ENCODE measurements at places on chromosomes 6 and 20.

DNA sequence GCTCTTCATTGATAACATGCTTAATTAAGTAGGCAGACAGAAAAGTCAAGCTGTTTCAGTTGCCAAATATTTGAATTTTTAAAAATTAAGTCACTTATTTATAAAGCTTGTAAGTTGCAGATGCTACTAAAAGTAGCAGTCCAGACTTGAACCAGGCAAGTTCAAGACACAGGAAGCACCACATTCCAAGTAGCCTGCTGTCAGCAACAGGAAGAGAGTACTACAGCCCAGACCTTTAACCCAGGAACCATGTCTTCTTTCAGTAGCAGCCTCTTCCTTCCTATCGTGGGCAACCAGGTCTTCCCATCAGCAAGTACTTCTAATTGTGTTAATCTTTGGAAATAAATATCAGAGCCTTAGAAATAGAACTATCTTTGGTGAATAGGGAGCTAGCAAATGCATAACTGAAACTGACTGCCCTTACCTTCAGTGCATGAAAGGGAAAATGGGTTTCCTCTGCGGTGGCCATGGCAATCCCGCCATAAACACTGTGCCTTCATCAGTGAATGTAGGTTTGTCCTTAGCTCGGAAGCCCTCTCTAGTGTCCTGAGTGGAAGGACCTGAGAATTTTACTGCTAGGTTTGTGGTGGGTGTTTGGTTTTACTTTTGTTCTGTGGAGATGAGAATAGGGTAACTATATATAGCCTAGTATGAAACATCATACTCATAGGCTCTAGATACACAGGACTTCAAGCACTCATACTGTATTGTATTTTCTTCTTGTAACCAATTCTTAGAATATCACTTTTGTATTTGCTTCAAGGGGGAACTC lies 95.6 kb downstream of the SYCP2 start:
- DNase-seq, result peak; percentile 56

DNA sequence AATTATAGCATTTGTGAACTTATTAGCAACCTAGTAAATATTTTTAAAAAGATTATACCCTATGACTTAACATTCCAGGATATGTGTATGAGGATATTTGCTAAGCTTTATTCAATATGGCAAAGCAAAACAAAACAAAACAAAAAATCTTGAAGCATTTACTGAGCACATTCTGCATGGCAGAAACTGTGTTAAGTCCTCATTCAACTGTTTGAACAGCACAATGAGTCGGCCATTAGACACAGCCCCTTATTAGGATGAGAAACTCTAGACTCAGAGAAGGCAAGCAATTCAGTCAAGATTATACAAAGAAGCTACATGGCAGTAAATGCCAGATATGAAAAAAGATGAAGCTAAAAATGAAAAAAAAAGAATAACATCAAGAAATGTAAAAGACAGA lies 70.1 kb upstream of the IYD start:
- DNase-seq, result no peak

- DNase-seq, result no peak
Measured at GRCh38 chr6:161189891-161190290, 84.0 kb downstream of the AGPAT4 start.

- DNase-seq, result no peak
Measured at GRCh38 chr6:16729183-16729691, 32.0 kb downstream of the ATXN1 start.

DNA sequence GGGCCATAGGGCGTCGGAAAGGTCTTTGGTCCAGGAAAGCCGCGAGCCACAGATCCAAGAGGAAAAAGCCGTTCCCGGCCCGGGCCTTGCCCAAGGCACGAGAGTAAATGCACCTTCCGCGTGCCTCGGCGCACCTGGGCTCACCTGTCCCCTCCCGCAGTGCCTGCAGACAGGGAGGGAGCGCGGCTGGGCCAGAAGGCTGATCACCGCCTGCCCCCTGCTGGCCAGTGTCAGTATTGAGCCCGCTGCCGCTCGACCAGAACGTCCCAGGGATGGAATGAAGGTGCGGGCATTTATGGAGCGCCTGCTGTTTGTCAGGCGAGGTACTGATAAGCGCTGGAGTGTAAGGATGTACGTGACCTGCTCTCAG lies 679 bp upstream of the LPIN3 start:
- DNase-seq, result peak; percentile 86

GRCh38 chr6:135576055-135576454 lies 78.5 kb upstream of the AHI1 start:
- DNase-seq, result no peak

DNA sequence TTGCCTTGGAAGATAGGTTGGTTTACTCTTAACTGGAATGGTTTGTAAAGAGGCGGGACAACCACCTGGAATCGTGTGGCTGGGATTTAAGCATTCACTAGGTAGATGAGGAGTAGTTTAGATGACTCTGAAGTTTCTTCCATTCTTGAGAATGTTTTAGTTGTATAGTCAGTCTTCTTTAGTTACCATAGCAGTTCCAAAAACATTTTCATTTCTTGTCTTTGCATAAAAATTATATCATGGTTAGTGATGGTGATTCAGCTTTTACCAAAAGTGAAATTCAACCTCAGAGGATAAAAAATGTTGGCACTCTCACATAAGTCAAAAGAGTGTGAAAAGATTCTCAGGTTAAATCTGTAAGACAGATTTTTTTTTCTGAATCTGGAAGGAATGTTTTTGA lies 70.3 kb downstream of the SMAP1 start:
- no peak for DNase-seq

DNA sequence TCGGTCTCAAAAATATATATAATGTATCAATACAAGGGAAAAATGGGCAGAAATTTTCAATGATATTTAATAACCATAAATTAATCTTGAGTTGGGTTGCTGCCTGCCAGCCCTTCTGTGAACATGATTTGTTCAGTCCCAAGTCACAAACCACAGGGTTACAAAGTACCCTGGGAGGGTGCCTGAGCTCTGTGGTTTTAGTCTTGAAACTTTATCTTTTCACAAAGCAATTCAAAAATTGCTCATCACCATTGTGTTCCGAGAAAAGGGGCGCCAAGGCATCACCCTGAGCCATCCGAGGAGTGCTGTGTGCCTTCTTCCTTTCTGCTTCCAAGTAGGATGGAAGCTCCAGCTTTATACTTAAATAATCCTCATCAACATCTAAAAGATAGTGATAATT lies 141.6 kb upstream of the AKAP12 start:
- no peak for DNase-seq

GRCh38 chr20:2416541-2417212 lies 36.0 kb downstream of the TGM6 start:
- no peak for DNase-seq

DNA sequence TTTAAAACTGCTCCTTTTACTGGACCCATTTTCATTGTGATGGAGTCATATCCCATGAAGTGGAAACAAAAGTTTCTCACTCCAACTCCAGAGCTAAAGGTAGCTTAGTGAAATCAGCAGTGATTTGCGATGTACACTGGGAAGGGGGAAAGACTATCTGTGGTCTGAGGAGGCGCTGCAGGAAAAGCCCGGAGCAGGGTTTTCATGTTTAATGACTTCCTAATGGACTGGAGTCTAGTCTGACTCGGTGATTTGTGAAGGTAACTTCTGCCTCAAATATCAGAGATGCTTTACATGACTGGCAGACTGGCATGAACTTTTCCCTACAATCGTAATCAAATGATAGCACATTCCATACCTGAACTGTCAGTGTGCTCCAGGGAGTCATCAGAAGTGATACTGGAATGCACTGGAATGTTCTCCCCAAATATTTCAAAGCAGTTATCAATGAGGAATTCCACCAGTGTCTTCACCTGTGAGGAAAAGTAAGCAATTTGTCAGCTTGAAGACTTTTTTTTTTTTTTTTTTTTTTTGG lies 7.0 kb downstream of the TAGAP start:
- no peak for DNase-seq

DNA sequence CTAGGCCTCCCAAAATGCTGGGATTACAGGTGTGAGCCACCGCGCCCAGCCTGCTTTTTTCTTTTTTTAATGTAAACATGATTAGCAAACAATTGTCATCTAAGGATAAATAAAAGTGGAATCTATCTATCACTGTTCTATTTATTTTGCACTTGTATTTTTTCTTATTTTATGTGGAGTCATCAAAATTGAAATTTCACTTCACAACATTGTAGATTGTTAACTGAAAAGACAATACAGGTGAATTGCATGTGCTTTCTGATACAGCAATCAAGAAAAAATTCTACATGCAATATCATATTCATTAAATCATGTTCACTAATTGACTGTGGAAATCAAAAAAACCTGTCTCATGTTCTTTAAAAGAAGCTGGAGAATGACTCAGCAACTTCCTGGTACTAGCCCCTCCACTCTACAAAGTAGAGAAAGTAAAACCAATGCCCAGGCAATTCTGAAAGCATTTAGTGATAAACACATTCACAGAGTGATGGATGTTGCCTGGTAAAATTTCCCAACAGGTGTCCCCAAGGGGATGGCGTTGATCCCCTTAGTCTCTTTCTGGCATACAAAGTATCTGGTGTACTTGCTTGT lies 10.7 kb upstream of the RFX6 start:
- DNase-seq, result no peak

- no peak for DNase-seq
Measured at GRCh38 chr6:4565301-4566250, 210.6 kb upstream of the CDYL start.

- DNase-seq, result no peak
Measured at GRCh38 chr6:147735924-147736323, 227.4 kb downstream of the SAMD5 start.

DNA sequence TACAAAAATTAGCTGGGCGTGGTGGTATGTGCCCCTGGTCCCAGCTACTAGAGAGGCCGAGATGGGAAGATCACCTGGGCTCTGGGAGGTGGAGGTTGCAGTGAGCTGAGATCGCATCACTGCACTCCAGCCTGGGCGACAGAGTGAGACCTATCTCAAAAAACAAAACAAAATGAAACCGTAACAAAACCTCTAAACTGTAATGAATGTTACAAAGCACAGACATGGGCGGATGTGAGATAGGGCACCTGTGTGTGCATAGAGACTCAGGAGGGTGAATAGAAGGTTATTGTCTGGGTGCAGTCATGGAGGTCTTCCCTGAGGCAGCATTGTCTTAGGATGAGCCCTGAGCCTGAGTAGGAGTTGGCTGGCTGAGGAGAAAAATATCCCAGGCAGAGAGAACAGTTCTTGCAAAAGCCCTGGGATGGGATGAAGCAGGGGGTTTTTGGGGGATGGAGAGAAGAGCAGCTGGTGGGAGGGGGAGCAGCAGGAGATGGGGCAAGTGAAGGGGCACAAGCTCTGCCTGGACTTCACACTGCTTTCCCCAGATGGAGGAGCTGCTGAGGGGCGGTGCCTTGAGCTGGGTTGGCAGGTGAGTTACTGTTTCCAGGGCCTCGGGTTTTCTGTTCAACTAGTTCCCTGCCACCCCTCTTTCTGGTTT lies 5.2 kb downstream of the BCAS4 start:
- DNase-seq, result peak; percentile 61

DNA sequence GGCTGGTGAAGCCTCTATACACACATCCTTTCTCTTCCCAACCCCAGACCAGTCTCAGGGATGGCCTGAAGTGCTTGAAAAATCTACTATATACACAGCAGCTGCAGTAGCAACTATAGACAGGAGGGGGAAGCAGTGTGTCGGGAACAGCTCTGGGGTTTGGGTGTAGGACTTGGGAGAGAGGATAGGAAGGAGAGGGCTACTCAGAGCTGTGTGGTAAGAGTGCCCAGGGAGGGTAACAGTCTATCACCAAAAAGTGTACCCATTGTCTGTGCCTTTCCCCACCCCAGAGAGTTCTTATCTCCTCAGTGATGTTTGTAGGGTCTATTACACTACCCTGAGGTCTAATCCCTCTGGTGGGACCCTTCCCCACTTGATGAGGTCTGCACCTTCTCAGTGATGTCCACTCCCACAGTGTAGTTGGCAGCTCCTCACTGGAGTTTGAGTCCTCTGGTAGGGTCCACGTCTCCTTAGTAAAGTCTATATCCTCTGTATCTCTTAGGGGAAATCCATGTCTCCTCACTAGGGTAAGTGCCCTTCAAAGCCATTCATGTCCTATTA lies 1.5 kb upstream of the GGT7 start:
- peak; percentile 79 for DNase-seq

DNA sequence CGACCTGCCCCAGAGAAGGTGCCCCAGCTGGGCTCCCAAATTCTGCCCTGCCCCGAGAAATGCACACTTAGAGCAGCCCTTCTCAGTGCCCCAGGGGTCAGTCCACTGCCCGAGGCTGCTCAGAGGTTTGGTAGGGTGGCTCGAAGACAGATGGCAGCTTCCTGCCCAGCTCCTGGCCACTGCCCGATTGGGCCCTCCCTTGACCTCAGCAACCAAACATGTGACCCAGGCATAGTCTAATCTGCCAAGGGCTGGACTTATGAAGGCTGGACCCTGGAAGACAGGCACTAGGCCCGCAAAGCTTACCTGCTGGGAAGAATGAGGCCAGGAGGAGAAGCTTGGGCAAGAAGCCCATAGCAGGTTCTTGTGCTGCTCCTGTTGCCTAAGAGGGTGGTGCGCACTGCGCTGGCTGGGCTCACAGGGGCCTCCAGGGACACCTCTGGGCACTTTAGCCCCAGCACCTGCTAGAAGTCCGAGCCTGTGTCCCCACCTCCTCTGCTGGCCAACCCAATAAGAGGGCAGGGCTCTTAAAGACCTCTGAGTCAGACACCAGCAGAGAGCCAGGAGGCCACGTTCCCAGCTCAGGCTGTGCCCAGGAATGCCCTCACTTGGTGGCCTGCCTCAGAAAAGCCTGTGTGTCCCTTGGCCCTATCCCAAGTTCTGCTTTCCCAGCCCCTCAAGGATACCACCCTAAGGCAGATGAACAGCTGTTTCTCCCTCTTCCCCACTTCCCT lies 5.5 kb downstream of the SIGLEC1 start:
- DNase-seq, result no peak

- no peak for DNase-seq
Measured at GRCh38 chr6:149924206-149924932, 1.4 kb upstream of the RAET1G start.

- DNase-seq, result no peak
Measured at GRCh38 chr6:157791450-157791849, 31.6 kb upstream of the SNX9 start.

DNA sequence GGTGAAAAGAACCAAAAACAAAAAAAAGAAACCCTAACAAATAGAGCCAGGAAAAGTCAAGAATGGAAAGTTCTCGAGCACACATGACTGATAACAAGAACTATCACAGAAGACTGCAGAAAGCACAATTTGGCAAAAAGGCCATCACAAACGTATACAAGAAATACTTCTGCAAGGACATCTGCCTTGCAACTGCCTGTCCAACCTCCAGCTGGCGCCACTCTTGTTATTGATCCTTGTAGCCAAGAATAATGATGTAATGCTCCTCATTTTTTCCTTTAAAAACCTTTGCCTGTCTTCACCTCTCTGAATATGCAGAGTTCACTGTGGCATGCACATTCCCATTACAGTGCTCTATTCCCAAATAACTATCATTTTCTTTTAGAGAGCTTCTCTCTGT lies 87.9 kb upstream of the BMP5 start:
- no peak for DNase-seq

DNA sequence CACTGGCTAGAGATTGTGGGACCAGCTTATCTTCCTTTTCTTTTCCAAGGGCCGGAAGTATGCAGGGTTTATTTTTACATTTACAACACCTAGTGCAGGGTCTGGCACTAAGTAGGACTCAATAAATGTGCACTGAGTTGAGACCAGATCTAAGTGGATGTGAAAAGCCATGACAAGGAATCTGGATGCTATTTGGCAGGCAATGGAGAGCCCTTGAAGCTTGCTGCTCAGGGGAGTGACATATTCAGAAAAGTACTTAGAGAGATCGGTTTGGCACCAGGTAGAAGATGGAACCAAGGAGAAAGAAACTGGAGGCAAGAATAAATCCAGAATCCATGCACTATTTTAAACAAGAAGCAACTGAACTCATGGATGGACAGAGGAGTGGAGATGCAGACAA lies 815.8 kb downstream of the MAFB start:
- no peak for DNase-seq

All from GM20000 (cell line).